Upper lobe of left lung (tissue), 6 donors: ENCODE measurements at places on chromosomes 7 and 10. TPM values are rescaled to one million over a fixed set of nuclear protein-coding genes. Genes with fewer than 3 reads are reported as not detected.

The DYDC1 gene
- total RNA-seq: not detected

The SAP25 gene
- 18.9 TPM for total RNA-seq

The PAPSS2 gene
- 217 TPM for total RNA-seq

- DNase-seq: no peak
These were observed 2.3 kb upstream of the APBB1IP start for GRCh38 chr10:26435852-26436251.

- no peak for DNase-seq
These were observed 29.3 kb downstream of the INPP5A start for GRCh38 chr10:132566892-132567291.

DNA sequence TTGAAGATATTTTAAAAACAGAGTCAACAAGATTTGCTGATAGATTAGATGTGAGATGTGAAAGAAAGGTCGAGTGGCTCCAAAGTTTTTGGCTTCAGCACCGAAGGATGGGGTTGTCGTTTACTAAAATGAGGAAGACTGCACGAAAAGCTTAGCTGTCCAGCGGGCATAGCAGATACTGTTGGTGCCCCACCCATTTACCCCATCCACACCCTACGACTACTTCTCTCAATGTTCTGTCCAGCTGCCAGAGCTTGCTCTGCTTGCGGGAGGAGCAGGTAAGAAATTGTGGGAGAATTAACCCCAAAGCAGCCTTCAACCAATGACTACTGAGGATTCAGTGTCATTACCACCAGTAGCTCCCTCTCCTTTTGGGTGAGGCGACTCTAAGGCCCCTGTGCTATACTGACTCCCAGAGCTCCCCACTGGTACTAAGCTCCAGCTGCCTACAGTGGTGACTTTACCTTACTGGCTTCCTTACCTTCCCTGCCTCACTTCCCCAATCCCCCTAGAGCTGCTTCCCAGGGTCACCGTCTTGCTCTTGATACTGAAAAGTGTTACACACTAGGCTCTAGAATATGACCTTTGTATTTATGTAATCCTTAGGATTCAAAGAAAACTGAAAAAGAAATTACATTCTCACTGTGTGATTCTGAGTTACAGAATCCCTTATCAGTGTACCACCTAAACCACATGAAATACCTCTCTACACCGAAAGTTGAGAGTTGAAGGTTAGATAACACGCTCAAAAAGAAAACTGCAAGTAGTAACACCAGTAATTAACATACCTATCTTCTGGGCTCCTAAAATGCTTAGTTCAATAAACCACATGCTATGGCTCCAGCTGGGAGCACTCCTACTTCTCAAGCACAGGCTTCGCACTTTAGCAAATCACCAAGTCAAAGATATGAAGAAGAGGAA, 22.3 kb downstream of the CACUL1 start:
- DNase-seq: peak; percentile 48

- no peak for DNase-seq
These were observed 58.5 kb downstream of the CPED1 start for GRCh38 chr7:121046893-121047468.

DNA sequence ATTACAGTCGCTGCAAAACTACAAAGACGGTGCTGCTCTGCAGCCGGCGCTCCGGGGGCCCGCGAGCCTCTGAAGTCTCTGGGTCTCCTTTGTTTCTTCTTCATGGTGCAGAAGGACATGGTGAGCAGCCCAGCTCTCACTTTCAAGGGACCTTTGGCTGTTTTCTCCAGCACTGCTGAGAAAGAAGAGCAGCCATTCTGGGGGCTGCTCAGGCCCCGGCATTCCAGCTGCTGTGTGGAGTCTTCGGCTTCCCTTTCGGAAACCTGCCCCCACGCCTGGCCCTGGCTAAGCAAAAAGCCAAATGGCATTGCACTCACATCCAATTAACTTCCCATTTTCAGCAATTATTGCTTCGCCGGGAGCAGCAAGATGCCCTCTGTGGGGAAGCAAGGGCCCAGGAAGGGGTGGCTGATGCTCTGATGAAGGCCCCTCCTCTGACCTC, 555.7 kb downstream of the PTPRN2 start:
- DNase-seq: no peak

DNA sequence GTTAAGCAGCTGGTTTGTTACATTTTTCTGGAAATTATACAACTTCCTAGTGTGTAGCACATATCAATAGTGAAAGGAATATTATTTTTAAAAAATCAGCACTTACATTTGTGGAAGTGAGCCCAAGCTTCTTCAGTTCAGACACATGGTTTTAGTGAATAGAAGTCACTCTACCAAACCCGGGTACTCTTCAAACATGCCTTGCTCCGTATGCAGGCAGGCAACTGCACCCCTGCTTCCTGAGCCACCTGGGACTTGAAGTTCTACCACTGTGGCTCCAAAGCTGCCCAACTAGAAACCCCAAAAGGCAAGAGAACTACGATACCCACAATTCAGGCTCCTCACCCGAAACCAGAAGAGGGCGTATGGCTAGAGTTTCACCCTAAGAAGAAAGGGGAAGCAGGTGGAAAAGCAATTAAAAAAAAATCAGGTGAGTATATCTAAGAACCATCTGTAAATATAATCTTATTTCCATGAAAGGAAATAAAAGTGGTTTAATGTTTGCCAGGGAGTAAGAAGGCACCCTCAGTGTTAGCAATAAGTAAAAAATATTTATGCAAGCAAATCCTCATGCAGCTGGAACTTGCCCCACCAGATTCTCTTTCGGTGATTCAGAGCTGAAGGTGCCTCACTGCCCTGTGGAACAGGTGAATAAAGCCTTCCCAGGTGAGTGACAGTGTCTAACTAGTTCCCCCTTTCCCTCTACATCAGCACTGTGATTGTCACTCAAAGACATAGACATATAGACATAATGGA, at the start of gene MACC1:
MACC1 (minus strand) TSS at position 192 of the 756 bp plus-strand sequence. CDS start 55,522 bp downstream, outside the sequence.
- no peak for DNase-seq

- no peak for DNase-seq
These were observed 489.8 kb upstream of the ZMIZ1 start for GRCh38 chr10:78578929-78579328.

- no peak for DNase-seq
These were observed 84.7 kb downstream of the MAPK8 start for GRCh38 chr10:48390933-48391845.

GRCh38 chr10:127899766-127900387, 7.0 kb upstream of the PTPRE start:
- peak; percentile 52 for DNase-seq

DNA sequence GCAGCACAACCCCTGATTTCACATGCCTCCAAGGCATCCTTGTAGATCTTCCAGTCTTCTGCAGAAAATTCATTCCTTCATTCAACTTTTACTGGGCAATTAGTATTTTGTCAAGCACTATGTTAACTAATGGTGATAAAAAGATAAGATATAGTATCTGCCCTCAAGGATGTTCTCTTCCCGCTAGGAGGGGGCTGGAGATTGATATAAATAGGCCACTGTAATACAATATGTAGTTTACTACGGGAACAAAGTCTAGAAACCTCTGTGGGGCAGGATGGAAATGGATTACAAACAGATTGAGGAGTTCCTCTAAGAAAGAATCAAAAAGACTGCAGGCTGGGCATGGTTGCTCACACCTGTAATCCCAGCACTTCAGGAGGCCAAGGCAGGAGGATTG, 10.3 kb upstream of the PARD3 start:
- DNase-seq: no peak

- DNase-seq: no peak
These were observed 6.3 kb downstream of the ZNF212 start for GRCh38 chr7:149245744-149246143.
